ENCODE measurements at places on chromosomes 2 and 18.

- no peak for DNase-seq
These were observed 179.1 kb downstream of the HAUS1 start for GRCh38 chr18:46283268-46283667.

GRCh38 chr2:120353931-120354330 lies 8.0 kb downstream of the INHBB start:
- no peak for DNase-seq

DNA sequence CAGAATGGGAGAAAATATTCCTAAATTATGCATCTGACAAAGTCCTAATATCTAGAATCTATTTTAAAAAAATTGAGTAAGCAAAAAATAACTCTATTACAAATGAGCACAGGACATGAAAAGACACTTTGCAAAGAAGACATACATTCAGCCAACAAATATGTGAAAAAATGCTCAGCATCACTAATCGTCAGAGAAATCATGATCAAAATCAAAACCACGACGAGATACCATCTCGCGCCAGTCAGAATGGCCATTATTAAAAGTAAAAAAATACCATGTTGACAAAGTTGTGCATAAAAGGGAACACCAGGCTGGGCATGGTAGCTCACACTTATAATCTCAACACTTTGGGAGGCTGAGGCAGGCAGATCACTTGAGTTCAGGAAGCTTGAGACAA lies 63.5 kb downstream of the EVA1A start:
- DNase-seq = no peak

DNA sequence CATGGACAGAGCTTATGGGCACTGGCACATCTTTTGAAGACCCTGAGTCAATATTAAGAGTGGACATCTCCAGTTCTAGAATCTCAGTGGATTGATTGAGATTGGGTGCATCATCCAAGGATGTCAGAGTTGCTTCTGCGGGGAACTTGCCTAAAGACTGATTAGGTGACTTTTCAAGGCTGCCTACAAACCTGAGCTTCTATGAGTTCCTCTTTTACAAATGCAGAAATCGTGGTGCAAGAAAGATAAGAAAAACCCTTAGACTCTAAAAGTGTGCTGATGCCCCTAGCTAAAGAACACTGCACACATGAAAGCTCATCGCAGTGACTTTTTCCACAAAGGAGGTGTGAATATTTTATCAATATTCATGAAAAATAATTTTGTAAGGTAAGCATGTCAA lies 86.8 kb upstream of the NEDD4L start:
- no peak for DNase-seq

DNA sequence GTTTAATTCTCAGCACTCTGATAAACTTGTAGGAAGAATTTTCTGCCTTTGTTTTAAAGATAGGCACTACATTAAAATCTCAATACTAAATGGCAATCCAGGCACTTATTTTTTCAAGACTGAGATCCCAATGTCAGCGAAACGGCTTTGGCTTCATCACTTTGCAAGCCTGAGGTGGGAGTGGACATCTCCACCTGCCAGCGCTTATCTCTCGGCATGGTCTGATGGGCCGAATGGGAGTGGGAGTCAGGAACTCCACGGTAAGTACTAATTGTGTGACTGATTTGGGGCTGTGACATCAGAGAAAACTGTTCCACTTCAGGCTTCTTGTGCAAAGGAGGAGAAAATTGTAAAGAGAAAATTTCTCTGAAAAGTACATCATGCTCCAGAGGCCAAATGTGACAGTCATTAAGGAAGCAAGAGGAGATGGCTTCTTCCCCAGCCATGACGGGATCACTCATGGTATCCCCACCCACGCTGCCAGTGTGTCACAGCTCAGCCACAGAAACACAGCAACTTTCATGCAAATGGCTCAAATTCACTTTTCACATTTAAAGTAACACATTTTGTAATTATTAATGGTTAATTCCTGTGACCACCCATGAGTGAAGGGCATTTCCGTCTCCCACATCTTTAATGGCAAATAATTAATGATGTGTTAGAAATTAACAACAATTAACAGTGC lies 385.5 kb upstream of the HNRNPA3 start:
- DNase-seq = no peak

DNA sequence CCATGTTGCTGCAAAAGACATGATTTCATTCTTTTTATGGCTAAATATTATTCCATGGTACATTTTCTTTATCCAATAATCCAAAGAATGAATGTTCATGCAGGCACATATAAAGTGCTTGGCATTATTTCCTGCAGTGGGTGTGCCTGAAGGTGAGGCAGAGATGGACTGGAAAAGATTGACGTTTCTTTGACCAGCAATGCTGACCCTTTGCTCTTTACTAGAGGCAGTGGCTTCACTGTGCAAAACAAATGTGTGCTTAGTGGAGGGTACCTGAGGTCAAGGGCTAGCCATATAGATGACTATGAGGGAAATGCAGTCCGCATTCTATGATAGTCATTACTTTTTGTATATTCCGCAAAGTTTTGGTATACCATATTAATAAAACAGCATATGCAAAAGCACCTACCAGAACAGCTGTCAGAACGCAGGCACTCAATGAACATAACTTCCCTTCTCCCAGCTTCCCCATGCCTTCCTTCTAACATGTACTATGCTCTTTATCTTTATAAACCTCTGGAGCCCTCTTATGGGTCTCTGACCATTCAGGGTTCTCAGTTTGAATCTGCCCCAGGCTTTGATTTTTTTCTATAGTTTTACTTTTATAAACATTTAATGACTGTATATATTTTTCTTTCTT lies 32.6 kb upstream of the CPS1 start:
- DNase-seq = no peak

DNA sequence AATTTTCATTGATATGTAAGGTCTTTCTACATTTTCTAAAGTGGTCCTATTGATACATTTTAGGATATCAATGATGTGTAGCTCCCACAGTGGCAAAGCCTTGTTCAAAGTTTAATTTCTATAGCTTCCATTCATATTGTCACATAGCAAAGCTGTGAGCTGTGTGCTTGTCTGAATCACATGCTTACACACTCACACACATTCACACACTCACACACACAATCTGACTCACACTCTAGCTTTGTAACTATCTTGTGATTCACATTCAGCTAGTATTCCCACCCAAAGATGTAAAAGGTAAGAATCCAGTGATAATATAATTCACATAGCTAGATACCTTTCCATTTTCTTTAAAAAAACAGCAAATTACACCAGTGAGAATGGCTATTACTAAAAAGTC lies 58.7 kb downstream of the MAPRE2 start:
- DNase-seq = no peak
